ENCODE measurements at places on chromosomes 11 and 22. TPM values are rescaled to one million over a fixed set of nuclear protein-coding genes. Genes with fewer than 3 reads are reported as not detected.

DNA sequence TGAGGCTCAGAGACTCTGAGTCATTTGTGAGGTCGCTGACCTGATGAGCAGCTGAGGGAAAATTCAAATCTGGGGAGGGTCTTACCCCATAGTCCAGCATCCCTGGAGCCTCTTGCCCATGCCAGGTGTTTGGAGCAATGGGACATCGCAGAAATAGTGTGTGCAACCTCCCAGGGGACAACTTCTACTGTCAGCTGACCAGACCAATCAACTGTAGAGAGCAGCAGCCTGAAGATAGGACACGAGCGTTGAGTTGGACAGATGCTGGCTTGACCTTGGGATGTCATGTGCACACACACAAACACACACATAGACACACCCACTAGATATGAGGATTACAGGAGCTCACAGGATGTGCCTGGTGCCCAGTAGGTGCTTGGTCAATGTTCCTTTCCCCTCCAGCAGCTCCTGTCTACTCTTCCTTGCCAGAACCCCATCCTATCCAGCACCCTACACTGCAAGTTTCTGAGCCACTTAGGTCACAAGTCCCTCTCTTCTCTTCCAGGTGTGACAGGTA lies 59.1 kb upstream of the MPEG1 start:
- H3K4me1 ChIP-seq = no peaks in the 10 kb centered on the region
- no peaks in the 10 kb centered on the region for H3K36me3 ChIP-seq
- no peaks in the 10 kb centered on the region for H3K27me3 ChIP-seq

Gene KRTAP5-10
- total RNA-seq = not detected

GRCh38 chr22:19565382-19566278 lies 41.4 kb upstream of the CLDN5 start:
- H3K27me3 ChIP-seq = no peaks in the 10 kb centered on the region
- no peak for DNase-seq
- H3K4me1 ChIP-seq = peaks cover 5% of the 10 kb centered on the region
- no peak overlapping the region for H3K4me3 ChIP-seq
- H3K27ac ChIP-seq = no peak overlapping the region

GRCh38 chr11:17738151-17738973 lies 3.8 kb downstream of the KCNC1 start:
- peak; percentile 8 for DNase-seq
- H3K27me3 ChIP-seq = peaks cover 52% of the 10 kb centered on the region
- H3K36me3 ChIP-seq = no peaks in the 10 kb centered on the region
- no peak overlapping the region for H3K27ac ChIP-seq
- no peak overlapping the region for H3K4me3 ChIP-seq

GRCh38 chr22:40567106-40567505 lies 69.4 kb downstream of the MRTFA start:
- H3K27ac ChIP-seq = no peak overlapping the region
- no peak for DNase-seq
- H3K27me3 ChIP-seq = no peaks in the 10 kb centered on the region
- no peaks in the 10 kb centered on the region for H3K36me3 ChIP-seq
